Endothelial cell (in vitro differentiated cells): ENCODE measurements at places on chromosomes 7 and 10.

DNA sequence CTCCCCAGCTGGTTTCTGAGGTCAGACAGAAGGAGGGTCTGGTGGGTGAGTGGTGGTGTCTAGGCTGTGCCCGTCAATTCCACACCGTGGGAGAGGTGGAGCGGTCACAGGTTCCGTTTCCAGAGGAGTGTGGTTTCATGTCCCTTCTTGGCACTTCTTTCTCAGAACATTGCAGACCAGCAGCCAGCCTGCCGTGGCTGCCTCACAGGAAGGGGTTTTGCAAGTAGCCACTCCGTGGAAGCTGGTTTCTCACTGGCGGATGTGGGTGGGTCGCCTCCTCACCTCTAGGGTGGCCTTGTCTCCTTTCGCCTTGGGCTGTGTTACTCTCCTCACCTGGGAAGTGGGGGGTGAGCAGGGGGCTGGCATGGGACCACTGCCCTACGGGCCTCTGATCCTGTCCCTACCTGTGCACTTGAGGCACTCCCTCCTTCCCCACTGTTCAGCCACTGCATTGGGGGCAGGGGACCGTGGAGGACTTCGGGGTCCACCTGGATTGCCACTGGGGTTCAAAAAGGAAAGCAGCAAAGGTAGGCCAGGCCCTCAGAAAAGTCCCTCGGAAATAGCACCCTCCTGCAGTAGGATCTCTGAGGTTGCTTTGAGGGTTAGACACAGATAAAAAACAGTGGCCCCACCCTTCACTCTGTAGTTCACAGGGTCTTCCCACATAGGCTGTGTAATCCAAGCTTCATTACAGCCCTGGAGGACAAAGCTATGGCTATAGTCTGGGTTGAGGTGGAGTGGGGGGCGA lies 33.9 kb downstream of the TSPAN14 start:
- no peak for DNase-seq

- DNase-seq = no peak
Observed at GRCh38 chr10:58574058-58574457, 61.4 kb downstream of the BICC1 start.

DNA sequence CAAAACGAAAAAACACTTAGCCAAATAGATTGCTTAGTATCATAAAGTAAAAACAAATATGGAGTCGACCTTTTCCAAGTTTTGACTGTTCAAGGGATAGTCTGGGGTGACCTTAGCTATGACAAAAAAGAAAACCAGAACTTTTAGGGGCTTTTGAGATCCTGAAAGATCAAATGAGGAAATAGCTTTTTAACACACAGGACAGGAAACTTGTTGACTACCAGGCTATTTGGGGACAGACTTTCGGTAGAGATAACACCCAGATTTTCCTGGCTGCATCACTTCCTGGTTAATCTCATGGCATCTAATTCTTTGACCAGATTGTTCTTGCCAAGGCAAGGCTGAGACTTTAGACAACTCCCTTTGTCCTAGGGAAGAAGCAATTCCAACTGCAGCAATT lies 34.5 kb upstream of the EGR2 start:
- no peak for DNase-seq

GRCh38 chr7:134706468-134706867 lies 59.8 kb downstream of the BPGM start:
- no peak for DNase-seq

DNA sequence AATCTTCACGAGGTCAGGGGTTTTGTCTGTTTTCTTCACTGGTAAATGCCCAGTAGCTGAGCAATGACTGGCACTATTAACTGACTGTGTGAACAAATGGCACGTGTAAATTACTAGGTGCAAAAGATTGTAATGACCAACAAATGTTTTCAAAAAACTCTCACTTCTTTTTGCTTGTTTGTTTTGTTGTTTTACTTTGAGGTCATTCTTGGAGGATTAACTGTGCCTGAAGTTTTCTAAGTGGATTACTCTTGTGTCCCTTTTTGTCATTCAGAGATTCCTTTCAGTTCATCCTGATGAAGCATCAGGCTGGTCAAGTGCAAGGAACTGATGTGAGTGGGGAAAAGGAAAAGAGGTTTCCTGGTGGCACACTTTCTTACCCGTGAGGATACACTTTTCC lies 74.4 kb upstream of the PPP1R3C start:
- DNase-seq = no peak

GRCh38 chr10:33122014-33122809 lies 164.2 kb upstream of the ITGB1 start:
- DNase-seq = no peak

DNA sequence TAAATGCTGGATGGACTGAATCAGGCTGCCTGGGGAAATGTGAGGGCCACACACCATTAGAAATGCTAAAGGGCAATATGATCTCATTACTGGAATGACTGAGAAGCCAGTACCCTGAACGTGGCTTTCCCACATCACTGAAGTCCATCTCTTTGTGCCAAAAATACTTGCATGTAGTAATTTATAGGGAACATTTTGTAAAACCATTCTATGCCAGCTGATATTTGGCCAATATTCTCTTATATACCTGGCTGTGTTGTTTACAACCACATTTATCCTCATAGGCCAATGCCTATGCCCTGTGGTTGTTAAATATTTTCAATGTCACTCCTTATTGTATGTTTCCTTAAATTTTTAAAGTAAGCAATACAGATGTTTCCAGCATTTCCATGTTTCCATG lies 111.6 kb downstream of the C10orf90 start:
- no peak for DNase-seq

DNA sequence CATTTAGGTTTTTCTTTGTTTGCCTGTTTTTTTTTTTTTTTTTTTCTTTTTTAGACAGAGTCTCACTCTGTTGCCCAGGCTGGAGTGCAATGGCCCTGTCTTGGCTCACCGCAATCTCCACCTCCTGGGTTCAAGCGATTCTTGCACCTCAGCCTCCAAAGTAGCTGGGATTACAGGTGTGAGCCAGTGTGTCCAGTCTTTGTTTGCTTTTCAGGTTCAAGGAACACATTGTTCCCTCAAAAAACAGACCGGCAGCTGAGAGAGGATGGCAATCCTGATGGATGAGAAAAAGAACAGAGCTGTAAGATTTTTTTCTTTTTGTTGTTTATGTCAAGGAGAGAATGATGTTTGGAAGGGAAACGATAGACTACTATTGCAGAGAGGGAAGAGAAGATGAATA lies 23.3 kb upstream of the RHOBTB1 start:
- no peak for DNase-seq

DNA sequence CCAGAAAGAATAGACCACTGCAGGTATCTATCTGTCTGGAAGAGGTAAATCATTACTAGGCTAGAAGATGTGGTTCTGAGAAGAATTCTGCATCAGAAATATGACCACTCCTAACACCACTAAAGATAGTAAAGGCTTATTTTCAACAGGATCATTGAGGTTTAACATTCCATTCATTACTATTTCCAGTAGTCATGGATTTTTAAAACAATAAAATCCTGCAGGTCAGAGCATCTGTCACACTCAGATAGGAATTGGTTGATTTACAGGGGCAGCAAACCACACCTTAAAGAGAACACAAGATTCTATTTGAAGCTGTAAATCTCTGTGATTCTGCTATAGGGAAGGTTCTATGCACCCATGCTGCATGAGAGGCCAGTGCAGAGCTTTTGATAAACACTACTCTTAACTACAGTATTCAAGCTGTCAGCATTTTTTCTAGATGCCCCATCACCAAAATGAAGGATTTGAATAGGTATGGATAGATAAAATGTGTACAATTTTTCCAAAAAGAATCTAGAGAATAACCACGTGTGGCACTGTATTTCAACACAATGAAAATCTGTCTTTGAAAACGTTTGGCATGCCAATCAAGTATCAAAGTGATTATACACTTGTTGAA lies 14.6 kb downstream of the LRRC17 start:
- no peak for DNase-seq

- DNase-seq = peak; percentile 59
Observed at GRCh38 chr7:128030654-128031611, at the start of gene LRRC4. LRRC4 (minus strand) TSS chr7:128031437; CDS start chr7:128030640, 797 bp downstream.

DNA sequence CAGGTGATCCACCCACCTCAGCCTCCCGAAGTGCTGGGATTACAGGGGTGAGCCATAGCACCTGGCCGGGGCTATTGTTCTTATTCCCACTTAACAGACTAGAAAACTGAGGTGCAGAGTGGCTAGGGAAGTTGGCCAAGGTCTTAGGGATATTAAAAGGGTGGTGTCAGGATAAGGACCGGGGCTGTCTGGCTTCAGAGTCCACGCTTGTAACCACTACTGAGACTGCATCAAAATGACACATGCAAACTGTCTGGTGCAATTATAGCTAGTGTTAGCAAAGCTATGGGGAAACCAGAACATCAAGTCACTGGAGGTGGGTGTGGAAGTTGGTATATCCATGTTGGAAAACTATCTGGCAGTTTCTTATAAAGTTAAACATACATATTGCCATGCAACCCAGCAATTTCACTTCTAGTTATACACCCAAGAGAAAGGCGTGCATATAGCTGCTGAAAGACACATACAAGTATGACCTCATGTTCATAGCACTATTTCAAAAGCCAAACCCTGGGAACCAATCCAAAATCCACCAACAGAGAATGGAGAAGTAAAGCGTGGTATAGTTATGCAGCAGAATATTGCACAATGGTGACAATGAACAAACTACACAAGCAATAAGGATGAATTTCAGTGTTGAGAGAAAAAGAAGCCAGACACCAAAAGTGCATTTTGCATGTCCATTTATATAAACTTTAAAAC lies 33.9 kb upstream of the EEPD1 start:
- no peak for DNase-seq

DNA sequence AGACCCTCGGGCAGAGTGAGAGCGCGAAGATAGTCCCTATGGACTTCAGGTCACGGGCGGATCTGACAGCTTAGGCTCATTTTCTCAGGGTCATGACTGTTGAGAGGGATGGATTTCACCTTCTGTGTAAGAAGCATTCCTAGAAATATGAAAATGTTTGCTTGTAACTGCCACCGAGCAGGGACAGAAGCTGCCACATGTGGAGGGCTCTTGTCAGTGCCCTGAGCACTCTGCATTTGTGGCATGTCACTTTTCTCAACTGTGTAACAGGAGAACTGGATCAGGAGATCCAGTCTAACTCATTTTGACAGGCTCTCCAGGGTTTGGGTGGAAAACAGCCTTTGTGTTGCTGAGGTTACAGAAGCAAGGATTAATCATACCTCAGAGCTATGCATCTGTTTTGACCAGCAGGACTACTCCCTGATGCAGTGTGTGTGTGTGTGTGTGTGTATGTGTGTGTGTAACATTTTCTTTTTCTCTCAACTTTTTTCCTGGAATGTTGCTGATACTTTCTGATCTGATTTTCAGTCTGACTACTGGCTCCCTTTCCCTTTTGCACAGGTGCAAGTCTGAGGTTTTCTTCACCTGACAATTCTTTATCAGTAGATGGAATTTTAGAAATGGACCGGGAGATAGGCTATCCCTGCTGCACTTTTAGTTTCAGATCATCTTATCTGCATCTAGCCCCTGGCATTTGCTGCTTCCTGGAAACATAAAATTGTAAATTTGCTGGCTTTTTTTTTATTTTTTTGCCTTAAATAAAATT lies 183.3 kb downstream of the STK31 start:
- no peak for DNase-seq

DNA sequence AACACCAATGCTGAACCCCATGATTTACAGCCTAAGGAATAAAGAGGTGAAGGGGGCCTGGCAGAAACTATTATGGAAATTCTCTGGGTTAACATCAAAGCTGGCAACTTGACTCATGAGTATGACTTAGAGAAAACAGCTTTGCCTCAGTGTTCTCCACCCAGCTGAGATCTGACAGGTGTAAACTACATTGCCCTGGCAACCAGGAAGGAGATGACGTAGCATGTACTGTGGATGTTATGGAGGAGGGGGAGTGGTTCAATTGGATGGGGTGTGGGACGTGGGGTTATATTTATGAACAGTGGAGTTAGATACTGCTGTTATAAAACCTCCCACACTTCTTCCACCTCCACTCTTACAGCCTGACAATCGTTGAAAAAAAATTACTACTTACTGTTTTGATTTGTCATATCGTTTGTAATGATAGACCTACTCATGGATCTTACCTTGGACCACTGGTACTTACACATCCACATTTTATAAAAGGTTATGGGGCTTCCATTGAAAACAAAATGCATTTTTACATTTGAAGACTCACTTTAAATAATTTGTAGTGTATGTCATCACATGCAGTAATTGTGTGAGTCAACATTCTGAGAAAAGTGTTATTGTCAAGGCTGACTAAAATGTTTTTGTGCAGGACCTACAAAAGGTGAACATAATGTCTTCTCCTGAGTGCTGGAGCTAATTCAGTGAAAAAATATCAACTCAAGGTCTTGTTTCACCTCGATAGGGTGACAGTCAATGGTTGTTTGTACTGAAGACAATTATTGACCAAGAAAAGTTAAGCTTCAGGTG lies 6.4 kb downstream of the OR2F1 start:
- DNase-seq = no peak

DNA sequence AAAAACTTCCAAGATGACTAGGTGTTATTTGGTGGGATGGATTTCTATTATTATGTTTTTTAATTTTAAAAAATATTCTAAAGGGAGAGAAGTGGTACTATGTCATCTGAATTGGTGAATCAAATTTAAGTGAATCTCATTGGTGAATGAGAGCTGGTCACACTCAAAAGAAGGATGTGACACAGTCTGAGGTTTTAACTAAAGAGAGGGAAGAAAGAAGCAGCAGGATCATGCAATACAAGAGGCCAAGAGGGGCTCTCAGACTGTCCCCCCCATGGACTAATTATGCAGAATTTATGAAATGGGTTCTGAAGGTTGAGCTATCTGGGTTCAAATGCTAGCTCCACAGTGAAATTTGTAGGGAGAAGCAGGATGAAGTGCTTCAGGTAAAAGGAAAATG lies 16.2 kb downstream of the MACC1 start:
- DNase-seq = no peak

DNA sequence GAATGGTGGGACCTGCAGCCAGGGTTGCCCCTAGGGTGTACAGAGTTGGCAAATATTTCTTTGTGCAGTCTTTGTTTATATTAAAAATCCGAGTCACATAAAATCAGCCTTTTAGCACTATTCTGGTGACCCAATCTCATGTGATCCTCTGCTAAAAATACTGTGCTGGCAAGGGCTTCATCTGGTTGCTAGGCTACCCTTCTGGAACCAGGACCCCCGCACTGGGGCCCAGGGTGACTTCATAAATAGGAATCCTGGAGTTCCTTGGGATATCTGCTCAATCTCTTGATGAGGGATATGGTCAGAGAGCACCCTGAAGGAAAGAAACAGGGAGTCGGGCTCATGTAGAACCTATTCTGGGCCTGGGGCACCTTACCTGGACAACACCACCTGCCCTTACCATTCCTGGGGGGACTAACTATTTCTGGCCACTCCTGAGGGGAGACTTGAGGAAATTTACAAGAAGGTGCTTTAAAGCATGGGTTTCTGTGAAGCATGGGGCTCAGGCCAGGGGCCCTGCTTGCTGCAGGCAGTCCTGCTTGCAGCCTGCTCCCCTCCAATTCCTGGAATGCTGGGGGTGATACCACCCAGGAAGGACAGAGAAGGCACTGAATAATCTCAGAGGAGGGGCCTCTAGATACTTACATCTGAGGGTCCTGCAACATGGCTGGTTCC lies 44.7 kb downstream of the SH2D4B start:
- DNase-seq = no peak

- DNase-seq = no peak
Observed at GRCh38 chr7:95244616-95245015, 79.7 kb downstream of the PON1 start.
